Stimulated activated CD4-positive, alpha-beta T cell treated with anti-CD3 and anti-CD28 coated beads, TNF-alpha, amount 100 ng/mL, for 24 hours (primary cell): ENCODE measurements at places on chromosomes 13 and 19.
A peak's percentile ranks its signal among the peaks of the same experiment; 100 is the strongest.

DNA sequence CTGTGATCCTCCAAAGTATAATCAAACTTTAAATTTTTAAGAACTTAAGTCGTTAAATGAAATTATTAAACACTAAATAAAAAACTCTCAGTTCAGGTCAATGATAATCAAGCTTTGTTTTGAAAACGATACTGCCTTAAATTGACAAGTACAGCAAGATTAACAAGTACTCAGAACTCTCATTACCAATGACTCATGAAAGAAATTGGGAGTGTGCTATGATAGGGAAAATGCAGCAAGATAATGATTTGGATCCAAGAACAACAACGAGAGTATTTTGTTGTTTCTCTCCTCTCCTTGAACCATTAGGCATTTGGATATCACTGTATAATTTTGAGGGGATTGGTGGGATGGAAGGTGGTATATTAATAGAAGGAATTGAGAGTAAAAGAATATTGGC, 10.2 kb downstream of the N4BP2L2 start:
- no peak for DNase-seq

DNA sequence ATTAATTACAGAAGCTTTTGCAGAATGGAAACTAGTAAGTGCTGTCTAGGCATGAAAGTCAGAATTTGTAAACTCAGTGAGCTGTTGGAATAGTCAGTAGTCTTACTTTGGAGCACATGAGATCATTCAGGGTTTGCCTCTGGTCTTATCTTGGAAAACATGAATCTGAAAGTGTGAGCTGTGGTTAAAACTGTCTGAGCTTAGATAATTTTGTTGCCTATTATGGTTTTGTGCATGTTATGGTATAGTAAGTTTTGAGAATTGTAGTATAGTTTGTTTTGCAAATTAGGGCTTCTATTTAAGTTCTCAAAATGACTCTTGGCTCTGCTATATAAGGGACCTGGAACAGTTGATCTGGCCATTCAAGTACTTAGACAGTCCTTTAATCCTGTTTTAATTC, 53.7 kb upstream of the TRPC4 start:
- no peak for DNase-seq

GRCh38 chr19:39913682-39914333, 20.6 kb downstream of the FCGBP start:
- DNase-seq, result no peak

DNA sequence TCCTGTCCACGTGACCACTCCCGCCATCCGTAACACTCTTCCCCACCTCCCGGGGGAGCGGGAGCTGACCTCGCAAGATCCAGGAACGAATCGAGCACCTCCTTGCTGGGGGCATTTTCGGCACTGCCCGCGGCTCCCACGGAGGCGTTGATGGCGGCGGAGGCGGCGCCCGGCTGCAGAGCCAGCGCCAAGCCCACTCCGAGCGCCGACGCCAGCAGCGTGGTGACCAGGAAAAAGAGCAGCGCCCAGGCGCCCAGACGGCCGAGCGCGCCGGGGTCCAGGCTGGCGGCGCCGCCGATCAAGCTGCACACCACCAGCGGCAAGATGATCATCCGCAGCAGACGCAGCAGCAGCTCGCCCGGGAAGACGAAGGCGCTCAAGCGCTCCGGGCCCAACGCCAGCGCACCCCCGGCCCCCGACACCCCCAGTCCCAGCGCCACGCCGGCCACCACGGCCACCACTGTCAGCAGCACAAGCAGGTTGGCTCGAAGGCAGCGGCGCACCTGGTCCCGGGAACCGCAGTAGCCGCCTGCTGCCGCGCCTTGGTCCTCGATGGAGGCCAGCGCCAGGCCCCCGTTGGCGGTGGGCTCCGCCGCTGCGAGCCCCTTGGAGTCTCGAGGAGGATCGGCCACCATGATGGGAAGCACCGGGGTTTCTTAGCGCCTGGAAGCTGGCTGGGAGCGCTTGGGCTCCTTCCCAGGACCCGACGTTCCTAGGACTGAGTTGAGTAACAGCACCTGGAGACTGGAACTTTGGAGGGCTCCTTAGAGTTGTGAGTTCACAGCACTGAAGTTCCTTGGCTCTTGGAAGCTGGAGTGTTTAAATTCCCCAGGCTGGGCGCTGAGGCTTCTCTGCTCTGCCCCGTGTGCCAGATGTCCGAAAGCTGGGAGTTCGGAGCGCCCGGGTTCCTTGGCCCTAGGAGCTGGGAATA, 798 bp downstream of the SLC1A5 start:
- DNase-seq, result no peak

DNA sequence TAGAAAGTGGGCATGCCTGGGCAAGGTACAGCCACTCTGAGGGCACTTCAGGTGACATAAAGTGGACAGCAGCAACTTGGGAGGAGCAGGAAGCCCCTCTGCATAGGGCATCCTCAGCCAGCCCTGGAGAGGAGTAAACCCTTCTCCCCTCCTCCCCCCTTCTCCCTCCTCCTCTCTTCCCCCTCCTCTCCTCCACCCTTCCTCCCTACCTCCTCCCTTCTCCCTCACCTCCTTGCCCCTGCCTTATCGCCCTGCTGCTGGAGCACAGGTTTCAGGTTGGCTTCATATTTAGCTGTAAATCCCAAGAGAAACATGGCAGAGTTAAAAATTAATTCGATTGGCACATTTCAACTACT, 30.5 kb upstream of the ATP12A start:
- DNase-seq, result no peak

- DNase-seq, result no peak
Measured at GRCh38 chr13:86900906-86901305, 770.3 kb upstream of the SLITRK5 start.

- DNase-seq, result no peak
Measured at GRCh38 chr19:29810504-29810871, 1.3 kb upstream of the CCNE1 start.

- no peak for DNase-seq
Measured at GRCh38 chr19:4692251-4693077, 22.3 kb upstream of the MYDGF start.

DNA sequence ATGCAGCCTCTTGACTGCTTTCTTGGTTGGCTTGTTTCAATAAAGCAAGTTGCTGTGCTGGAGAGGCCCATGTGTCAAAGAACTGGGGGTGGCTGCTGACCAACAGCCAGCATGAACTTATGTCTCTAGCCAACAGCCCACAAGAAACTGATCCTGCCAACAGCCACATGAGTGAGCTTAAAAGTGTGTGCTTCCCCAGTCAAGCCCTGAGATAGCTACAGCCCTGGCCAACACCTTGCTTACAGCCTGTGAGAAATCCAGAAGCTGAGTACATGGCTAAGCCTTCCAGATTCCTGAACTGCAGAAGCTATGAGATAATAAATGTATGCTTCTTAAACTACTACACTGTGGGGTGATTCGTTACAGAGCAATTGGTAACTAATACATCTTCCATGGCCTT, 38.9 kb upstream of the IPO5 start:
- no peak for DNase-seq

- no peak for DNase-seq
Measured at GRCh38 chr13:22960827-22961226, 220.0 kb upstream of the SGCG start.

GRCh38 chr13:113404723-113405471, 41.0 kb upstream of the GRTP1 start:
- no peak for DNase-seq

- DNase-seq, result no peak
Measured at GRCh38 chr13:101575581-101575980, 123.1 kb downstream of the ITGBL1 start.

DNA sequence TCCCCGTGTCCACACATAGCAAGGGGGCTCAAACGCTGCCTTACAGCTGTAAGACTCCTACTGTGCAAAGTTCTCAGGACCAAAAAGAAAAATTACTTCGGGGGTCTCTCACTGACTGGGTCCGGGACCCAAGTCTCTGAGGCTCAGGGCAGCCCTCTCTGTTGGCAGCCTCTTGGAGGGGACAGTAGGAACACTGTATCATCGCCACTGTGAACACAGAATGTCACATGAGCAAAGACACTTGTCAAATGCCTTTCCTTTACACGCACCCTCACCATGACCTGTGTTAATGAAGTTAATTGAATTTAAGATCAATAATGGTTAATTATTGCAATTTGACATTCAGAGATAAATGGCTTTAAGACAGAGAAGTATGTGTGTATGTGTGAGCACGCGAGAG, 49.6 kb downstream of the TSHZ3 start:
- DNase-seq, result no peak

DNA sequence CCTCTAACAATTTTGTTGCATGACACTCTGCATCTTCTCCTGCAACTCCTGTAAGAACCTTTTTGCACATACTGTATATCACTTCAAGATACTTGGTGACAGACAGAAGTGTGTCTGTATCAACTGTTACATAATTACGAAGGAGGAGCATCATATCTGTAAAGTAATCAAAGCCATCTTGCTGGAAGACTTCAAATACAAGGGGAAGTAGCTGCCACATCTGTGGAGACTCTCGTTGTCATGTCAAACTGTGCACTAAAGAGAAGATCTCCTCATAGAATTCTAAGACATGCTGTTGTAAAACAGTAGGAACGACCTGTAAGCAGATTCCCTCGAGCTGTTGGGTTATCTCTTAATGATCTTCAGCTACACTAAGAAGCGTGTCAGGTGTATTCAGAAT, 38.0 kb upstream of the SPATA13 start:
- DNase-seq, result no peak

- DNase-seq, result no peak
Measured at GRCh38 chr13:105805892-105806627, 729.4 kb downstream of the EFNB2 start.

DNA sequence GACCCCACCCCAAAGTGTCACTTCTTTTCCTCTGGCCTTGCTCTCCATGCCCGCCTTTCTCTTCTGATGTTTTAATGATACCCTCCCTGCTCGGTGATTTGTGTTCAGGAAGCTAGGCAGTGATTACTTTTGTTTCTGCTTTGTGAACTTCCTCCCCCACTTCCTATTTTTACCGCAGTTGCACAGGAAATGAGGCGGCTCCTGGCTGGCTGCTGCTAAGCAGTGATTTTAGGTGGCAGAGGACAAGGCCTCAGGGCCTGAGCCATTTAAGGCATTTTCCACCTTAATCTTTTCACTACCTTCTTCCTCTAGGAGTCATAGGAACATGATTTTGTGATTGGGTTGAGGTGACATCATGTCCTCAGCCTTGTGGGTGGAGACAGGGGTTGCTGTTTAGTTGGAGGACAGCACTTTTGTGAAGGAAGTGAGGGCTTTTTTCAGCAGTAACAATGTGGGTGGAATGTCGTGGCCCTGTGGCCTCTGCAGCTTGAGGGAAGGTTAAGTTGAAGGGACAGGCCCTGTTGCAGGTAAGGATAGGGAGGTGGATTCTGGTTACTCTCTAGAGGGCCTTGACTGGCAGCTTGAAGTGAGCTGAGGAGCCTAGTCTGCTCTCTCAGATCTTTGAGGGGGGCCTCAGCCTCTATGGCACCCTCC, 15.7 kb downstream of the GARRE1 start:
- DNase-seq, result peak; percentile 48

- no peak for DNase-seq
Measured at GRCh38 chr13:23748109-23748990, 140.8 kb downstream of the MIPEP start.

DNA sequence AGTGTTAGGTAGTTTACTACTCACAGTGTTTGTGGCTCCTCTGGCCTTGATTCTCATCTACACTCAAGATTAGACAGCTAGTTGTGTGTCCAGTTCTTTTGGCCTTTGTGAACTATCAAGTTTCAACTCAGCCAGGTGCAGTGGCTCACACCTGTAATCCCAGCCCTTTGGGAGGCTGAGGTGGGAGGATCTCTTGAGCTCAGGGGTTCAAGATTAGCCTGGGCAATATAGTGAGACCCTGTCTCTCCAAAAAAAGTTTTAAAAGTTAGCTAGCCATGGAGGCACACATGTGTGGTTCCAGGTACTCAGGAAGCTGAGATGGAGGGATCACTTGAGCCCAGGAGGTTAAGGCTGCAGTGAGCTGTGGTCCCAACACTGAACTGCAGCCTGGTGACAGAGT, 16.1 kb downstream of the ZNF226 start:
- DNase-seq, result no peak

- DNase-seq, result no peak
Measured at GRCh38 chr19:45767410-45767880, 1.6 kb downstream of the SIX5 start.

- no peak for DNase-seq
Measured at GRCh38 chr13:98798849-98799645, 46.6 kb upstream of the SLC15A1 start.

DNA sequence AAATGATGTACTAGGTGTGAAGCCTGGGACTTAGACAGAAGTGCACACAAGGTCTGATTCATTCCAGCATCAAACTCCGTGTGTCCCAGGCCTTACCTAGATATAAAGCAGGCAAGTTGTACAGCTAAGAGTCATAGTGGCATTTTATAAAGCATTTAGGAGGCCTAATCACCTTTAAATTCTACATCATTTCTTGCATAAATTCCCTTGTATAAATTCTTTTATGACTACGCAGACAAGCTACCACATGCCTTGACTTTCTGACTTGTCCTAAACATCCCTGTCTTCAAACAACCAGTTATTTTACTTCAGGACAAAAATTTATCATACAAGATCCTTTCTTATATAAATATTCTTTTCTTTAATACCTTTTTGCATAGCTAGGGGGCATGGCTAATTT, 22.5 kb downstream of the TMEM255B start:
- DNase-seq, result no peak

DNA sequence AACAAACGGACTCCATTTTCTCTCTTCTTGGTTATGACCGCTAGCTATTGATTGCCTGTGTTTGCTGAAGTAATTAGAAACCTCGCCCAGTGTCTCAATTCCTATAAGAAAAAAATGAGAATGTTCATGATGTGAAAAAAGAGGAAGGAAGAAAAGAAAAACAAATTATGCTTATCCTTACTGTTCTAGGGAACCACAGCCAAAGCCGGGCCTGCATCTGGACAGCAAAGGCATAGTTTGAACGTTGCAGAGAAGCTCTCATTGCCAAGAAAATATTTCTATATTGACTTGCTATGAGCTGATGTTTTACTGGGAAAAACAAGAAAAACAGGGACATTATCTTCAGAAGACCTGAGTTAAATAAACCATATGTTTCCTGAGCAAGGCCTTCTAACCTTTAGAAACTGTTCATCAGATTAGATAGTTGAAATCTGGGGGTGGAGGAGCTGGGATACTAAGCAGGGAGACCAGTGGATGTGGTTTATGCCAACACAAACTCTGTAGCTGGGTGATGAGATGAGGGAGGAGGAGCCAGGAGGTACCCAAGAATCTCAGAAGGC, 55.0 kb downstream of the EFNB2 start:
- DNase-seq, result no peak

DNA sequence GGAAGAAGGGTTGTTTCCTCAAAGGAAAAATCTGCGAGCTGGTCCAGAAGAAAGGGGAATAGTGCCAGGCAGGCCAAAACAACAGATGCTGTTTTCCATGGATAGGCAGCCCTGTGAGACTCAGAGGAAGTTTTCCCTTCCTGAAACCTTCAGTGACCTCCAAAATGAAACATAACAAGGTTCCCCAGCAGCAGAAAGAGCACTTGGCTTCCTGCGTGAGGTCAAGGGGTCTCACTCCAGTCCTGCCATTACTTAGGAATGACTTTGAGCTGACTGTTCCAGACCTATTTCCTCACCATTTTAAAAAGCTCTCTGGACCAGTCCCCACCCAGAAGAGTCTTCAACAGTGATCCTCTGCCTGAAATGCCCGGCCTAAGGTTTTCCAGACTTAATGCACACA, 104.6 kb upstream of the IPO5 start:
- DNase-seq, result no peak
